Thyroid gland (tissue), 4 donors: ENCODE measurements at places on chromosomes 5 and 9.
A peak's percentile ranks its signal among the peaks of the same experiment; 100 is the strongest.

- peaks cover 7% of the 10 kb centered on the region for H3K4me1 ChIP-seq
- DNase-seq, result no peak
- H3K27me3 ChIP-seq, result no peaks in the 10 kb centered on the region
- H3K36me3 ChIP-seq, result no peaks in the 10 kb centered on the region
- peak overlapping the region; percentile 21 for H3K4me3 ChIP-seq
Observed at GRCh38 chr5:100902440-100903038, 543 bp downstream of the ST8SIA4 start.

- no peak overlapping the region for H3K4me3 ChIP-seq
- H3K27me3 ChIP-seq, result no peaks in the 10 kb centered on the region
- H3K4me1 ChIP-seq, result peaks cover 8% of the 10 kb centered on the region
Observed at GRCh38 chr5:156621719-156622118, 228.4 kb upstream of the PPP1R2B start.

DNA sequence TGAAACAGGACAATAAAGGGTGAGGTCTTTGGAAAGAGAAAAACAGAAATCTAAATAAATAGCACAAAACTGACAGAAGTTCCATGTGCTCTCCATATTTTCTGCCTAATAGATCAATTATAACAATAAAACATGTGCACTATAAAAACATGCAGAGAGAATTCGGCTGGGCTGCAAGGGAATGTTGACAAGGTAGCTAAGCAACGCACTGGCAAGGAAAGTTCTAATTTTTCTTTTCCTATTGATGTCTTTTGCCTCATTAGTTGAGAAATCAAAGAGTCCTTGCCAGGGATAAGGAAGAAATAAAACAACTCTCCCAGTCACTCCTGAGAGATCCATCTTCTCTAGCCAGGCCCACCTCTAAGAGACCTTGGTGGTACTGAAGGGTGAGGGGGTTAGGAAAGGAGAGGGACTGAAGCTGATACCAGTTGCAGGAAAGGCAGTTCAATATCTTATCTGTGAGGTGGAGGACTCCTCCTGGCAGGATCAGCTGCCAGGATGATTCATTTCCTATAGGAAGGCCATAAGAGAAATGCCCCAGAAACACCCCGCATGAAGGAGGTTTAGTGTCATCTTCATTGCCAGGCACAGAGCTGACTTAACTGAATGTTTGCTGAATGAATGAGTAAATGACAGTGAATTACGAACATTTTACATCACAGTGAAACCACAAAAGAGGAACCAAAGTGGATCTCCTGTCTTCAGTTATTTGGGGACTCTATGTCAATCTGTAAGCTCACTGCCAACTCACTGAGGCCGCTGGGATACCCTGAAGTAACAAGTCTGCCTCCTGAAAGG lies 63.7 kb upstream of the IFNK start:
- H3K27me3 ChIP-seq, result no peaks in the 10 kb centered on the region
- H3K36me3 ChIP-seq, result no peaks in the 10 kb centered on the region
- H3K4me1 ChIP-seq, result peaks cover 22% of the 10 kb centered on the region
- H3K4me3 ChIP-seq, result no peak overlapping the region
- DNase-seq, result no peak
- peak overlapping the region; percentile 15 for H3K27ac ChIP-seq

- H3K27me3 ChIP-seq, result no peaks in the 10 kb centered on the region
- H3K4me3 ChIP-seq, result no peak overlapping the region
- no peaks in the 10 kb centered on the region for H3K36me3 ChIP-seq
- peak; percentile 68 for DNase-seq
- no peaks in the 10 kb centered on the region for H3K4me1 ChIP-seq
Observed at GRCh38 chr9:92151691-92152393, 36.6 kb upstream of the SPTLC1 start.

DNA sequence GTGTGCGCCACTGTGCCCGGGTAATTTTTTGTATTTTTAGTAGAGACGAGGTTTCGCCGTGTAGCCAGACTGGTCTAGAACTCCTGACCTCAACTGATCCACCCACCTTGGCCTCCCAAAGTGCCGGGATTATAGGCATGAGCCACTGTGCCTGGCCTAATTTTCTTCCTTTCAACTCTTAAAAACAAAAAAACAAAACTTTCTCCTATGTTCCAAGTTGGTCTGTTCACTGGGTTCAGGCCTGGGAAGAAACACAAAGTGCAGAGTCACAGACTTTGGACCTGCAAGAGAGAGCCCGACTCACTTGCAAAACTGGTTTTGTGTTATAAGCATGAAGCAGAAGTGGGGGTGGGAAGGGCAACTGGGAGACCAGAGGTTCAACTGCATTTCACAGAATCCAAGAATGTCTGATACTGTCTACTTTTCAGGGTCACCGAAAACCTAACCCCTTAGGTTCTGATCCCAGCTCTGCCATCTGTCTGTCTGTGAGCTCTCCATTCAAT lies 5.2 kb upstream of the HDHD3 start:
- peak overlapping the region; percentile 82 for H3K27ac ChIP-seq
- H3K27me3 ChIP-seq, result no peaks in the 10 kb centered on the region
- peaks cover 20% of the 10 kb centered on the region for H3K4me1 ChIP-seq
- peak; percentile 88 for DNase-seq
- H3K4me3 ChIP-seq, result no peak overlapping the region
- H3K36me3 ChIP-seq, result no peaks in the 10 kb centered on the region

GRCh38 chr9:120698766-120699165 lies 15.5 kb downstream of the MEGF9 start:
- peaks cover 16% of the 10 kb centered on the region for H3K4me1 ChIP-seq
- H3K36me3 ChIP-seq, result no peaks in the 10 kb centered on the region
- H3K27ac ChIP-seq, result no peak overlapping the region
- H3K4me3 ChIP-seq, result no peak overlapping the region

GRCh38 chr5:151047814-151048425 lies 27.5 kb downstream of the GPX3 start:
- H3K4me3 ChIP-seq, result no peak overlapping the region
- H3K4me1 ChIP-seq, result peaks cover 22% of the 10 kb centered on the region
- peaks cover 33% of the 10 kb centered on the region for H3K36me3 ChIP-seq
- H3K27me3 ChIP-seq, result no peaks in the 10 kb centered on the region
- H3K27ac ChIP-seq, result no peak overlapping the region

GRCh38 chr5:151054709-151055108 lies 26.1 kb downstream of the TNIP1 start:
- H3K4me3 ChIP-seq, result no peak overlapping the region
- peak overlapping the region; percentile 57 for H3K27ac ChIP-seq
- H3K27me3 ChIP-seq, result no peaks in the 10 kb centered on the region
- DNase-seq, result no peak
- H3K36me3 ChIP-seq, result peaks cover 11% of the 10 kb centered on the region
- H3K4me1 ChIP-seq, result peaks cover 20% of the 10 kb centered on the region

- no peak for DNase-seq
- no peak overlapping the region for H3K4me3 ChIP-seq
- no peaks in the 10 kb centered on the region for H3K27me3 ChIP-seq
- H3K4me1 ChIP-seq, result peaks cover 11% of the 10 kb centered on the region
- H3K27ac ChIP-seq, result no peak overlapping the region
- H3K36me3 ChIP-seq, result no peaks in the 10 kb centered on the region
Observed at GRCh38 chr9:122463828-122464632, 13.7 kb downstream of the OR1J1 start.

GRCh38 chr5:73030995-73031394 lies 75.2 kb downstream of the FCHO2 start:
- H3K4me1 ChIP-seq, result peaks cover 15% of the 10 kb centered on the region
- DNase-seq, result peak; percentile 38
- no peak overlapping the region for H3K4me3 ChIP-seq

DNA sequence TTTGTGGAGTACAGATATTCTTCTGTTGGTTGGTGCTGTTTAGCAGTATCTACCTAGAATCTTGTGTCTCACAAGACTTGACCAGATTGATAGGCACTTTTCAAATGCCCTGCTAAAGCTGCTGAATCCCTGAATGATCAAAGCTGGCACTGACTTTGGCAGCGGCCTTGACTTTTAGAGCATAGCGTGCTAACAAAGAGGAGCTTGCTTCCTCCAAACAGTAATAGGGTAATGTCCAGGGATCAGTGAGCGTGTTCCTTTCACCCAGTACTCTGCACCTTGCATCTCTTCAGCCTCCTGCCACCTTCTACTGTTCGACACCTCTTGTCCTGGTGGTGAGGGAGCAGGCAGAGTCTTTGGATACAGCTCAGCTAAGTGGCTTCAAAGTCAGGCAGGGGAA lies 100.8 kb downstream of the IQGAP2 start:
- no peaks in the 10 kb centered on the region for H3K36me3 ChIP-seq
- no peak for DNase-seq
- H3K4me3 ChIP-seq, result no peak overlapping the region
- H3K27ac ChIP-seq, result no peak overlapping the region

DNA sequence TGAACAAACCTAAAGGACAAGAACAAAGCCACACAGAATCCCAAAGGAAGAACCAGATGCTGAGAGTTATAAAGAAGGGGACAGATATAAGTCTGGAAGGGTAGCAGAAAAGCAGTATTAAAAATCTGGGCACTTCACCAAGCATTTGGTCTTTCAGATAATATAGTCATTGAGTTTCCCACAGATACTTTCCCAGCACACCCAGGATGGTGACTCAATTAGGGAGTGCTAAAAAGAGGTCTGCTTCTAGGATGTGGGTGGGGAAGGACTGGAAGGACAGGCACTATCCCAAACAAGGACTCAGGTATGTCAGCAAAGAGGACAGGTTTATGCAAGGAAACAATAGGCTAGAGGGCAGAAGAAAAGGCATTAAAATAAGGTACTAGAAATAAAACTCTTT lies 59.3 kb downstream of the DIAPH1 start:
- H3K27me3 ChIP-seq, result no peaks in the 10 kb centered on the region
- no peak overlapping the region for H3K4me3 ChIP-seq

DNA sequence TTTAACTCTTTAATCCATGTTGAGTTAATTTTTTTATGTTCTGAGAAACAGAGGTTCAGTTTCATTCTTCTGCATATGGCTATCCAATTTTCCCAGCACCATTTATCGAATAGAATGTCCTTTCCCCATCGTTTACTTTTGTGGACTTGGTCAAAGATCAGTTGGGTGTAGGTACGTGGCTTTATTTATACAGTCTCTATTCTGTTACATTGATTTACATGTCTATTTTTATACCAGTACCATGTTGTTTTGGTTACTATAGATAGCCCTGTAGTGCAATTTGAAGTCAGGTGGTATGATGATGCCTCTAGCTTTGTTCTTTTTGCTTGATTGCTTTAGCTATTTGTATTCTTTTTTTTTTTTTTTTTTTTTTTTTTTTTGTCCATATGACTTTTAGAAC lies 462.0 kb downstream of the HTR1A start:
- no peaks in the 10 kb centered on the region for H3K27me3 ChIP-seq
- H3K36me3 ChIP-seq, result no peaks in the 10 kb centered on the region
- no peak overlapping the region for H3K4me3 ChIP-seq
- H3K27ac ChIP-seq, result no peak overlapping the region

GRCh38 chr5:137400571-137400970 lies 98.6 kb downstream of the SPOCK1 start:
- no peak overlapping the region for H3K27ac ChIP-seq
- no peaks in the 10 kb centered on the region for H3K27me3 ChIP-seq
- H3K36me3 ChIP-seq, result no peaks in the 10 kb centered on the region
- DNase-seq, result peak; percentile 60
- H3K4me3 ChIP-seq, result no peak overlapping the region

DNA sequence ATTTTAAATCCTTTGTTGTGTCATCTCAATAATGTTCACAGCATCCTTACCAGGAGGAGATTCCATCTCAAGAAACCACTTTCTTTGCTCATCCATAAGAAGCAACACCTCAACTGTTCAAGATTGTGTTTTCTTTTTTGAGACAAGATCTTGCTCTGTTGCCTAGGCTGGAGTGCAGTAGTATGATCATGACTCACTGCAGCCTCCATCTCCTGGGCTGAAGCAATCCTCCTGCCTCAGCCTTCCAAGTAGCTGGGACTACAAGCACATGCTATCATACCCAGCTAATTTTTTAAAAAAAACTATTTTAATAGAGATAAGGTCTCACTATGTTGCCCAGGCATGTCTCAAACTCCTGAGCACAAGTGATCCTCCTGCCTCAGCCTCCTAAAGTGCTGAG lies 60.0 kb downstream of the ABHD17B start:
- H3K27ac ChIP-seq, result no peak overlapping the region
- H3K4me1 ChIP-seq, result no peaks in the 10 kb centered on the region
- no peaks in the 10 kb centered on the region for H3K27me3 ChIP-seq
- no peak overlapping the region for H3K4me3 ChIP-seq

DNA sequence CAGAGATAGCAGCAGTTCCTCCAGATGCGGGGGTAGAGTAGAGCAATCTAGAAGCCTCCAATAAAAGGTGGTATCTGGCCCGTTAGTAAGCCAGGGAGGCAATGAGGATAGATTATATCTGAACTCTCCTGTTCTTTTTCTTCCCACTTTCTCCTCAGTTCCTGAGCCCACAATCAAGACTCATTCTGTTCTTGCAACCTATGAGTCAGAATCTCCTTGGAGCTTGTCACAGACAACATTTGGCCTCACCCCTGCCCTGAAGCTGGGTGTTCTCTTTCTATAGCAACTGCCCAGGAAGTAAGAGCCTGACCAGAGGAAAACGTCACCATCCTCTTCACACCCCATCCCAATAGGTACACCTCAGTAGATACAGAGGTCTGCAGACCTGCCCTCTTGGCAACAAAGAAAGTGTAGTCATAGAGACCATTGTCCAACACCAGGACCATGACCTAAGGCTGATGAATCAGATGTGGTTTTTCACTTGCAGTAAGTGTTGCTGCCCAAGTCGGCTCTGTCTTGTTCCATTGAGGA lies 76.3 kb upstream of the PCA3 start:
- H3K4me1 ChIP-seq, result peaks cover 4% of the 10 kb centered on the region
- no peaks in the 10 kb centered on the region for H3K36me3 ChIP-seq
- no peak overlapping the region for H3K27ac ChIP-seq

GRCh38 chr5:132076202-132076830 lies 2.7 kb downstream of the CSF2 start:
- no peak overlapping the region for H3K27ac ChIP-seq
- no peaks in the 10 kb centered on the region for H3K27me3 ChIP-seq
- DNase-seq, result no peak

GRCh38 chr5:94910721-94911120 lies 292.3 kb downstream of the SLF1 start:
- DNase-seq, result no peak
- no peaks in the 10 kb centered on the region for H3K27me3 ChIP-seq
- no peaks in the 10 kb centered on the region for H3K4me1 ChIP-seq
- H3K27ac ChIP-seq, result no peak overlapping the region

DNA sequence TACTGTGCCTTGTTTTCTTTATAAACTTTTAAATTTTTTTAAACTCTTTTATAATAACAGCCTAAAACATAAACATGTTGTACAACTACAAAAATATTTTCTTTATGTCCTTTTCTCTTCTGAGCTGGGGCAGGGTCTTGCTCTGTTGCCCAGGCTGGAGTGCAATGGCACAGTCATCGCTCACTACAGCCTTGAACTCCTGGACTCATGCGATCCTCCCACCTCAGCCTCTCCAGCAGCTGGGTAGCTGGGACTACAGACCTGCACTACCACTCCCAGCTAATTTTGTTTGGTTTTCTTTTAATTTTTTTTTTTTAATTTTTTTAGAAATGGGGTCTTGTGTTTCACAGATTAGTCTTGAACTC lies 31.5 kb downstream of the TTC1 start:
- H3K27ac ChIP-seq, result no peak overlapping the region
- no peaks in the 10 kb centered on the region for H3K27me3 ChIP-seq
- peaks cover 6% of the 10 kb centered on the region for H3K36me3 ChIP-seq
- no peak for DNase-seq
- no peak overlapping the region for H3K4me3 ChIP-seq

GRCh38 chr5:98594098-98594497 lies 179.4 kb upstream of the RGMB start:
- H3K4me1 ChIP-seq, result no peaks in the 10 kb centered on the region
- no peak for DNase-seq
- no peak overlapping the region for H3K27ac ChIP-seq
- H3K36me3 ChIP-seq, result no peaks in the 10 kb centered on the region
- H3K27me3 ChIP-seq, result no peaks in the 10 kb centered on the region

GRCh38 chr9:108551030-108551841 lies 304.6 kb downstream of the ACTL7B start:
- no peak for DNase-seq
- H3K36me3 ChIP-seq, result no peaks in the 10 kb centered on the region
- no peak overlapping the region for H3K27ac ChIP-seq
- peaks cover 3% of the 10 kb centered on the region for H3K4me1 ChIP-seq
